NCI-H524 treated with DMSO at 0.1 percent for 48 hours (cell line): ENCODE measurements at places on chromosomes 13 and 19.

- DNase-seq: no peak
Observed at GRCh38 chr13:50783717-50784290, 59.7 kb downstream of the DLEU7 start.

GRCh38 chr13:106426909-106427308 lies 108.6 kb downstream of the EFNB2 start:
- no peak for DNase-seq

DNA sequence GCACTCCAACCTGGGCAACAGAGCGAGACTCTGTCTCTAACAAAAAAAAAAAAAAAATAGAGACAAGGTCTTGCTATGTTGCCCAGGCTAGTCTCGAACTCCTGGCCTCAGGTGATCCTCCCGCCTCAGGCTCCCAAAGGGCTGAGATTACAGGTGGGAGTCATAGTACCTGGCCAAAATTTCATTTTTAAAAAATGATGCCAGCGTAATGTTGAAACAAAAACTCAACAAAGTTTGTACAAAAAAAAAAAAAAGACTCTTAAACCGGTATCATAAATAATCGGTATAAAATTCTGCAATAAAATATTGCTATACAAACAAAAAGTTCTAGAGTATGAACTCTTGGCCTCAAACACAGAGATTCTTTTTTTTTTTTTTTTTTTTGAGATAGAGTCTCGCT lies 3.5 kb downstream of the GMFG start:
- no peak for DNase-seq

DNA sequence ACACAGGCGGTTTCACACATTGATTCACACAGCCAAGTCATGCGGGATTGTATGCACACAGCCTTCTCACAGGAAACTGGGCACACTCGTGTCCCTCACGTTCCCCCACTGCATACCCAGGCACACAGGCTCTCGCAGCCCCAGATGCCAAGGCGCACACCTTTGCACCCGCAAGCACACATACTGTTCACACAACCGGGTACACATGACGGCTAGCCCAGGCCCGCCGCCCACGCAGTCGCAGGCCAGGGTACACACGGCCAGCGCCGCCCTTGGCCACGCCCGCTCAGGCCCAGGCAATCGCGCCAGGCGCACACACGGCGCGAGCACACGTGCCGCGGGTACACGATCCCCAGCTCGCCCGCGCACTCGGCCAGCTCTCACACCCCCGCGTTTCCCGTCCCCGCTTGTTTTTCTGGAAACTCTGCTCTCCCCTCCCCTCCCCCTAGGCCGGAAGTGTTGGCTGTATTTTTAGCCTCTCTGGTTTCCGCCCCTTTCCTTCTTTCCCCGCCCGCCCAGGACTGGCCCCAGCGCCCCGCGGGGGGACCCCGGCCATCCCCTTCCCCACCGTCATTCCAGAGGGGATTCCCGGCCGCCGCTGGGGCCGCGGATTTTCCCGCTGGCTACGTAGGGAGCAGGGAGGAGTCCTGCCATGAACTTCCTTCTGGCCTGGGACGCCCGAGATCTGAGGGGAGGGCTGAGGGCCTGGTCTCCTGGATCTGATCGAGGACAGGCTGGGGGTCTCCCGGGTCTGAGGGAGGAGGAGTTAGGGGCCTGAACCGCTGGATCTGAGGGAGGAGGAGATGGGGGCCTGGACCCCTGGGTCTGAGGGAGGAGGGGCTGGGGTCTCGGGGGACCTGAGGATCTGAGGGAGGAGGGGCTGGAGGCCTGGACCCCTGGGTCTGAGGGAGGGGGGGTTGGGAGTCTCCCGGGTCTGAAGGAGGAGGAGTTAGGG lies 4.0 kb upstream of the ZFP36 start:
- DNase-seq: no peak

- no peak for DNase-seq
Observed at GRCh38 chr19:287381-287871, 3.8 kb downstream of the PLPP2 start.

DNA sequence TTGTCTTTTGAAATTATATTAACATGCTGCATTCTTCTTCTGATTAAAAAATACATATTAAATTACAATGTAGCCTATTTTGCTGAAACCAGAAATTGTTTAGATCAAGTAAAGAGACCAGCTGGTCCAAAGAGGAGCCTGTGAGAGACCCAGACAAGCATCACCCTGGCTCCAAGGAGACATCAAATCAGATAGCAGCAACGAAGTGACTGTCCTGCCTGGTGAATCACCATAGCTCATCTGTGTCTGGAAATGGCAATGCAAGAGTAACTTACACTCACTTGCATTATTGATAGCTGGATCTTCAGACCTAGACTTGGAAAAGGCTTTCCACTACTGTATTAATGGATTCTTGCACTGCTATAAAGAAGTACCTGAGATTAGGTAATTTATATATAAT lies 169.1 kb downstream of the KCTD12 start:
- no peak for DNase-seq

GRCh38 chr19:55626350-55626749 lies 2.0 kb upstream of the ZNF784 start:
- DNase-seq: no peak

- DNase-seq: no peak
Observed at GRCh38 chr19:50427997-50428425, 4.7 kb upstream of the MYBPC2 start.

- no peak for DNase-seq
Observed at GRCh38 chr13:44340508-44340907, 33.1 kb upstream of the SERP2 start.

DNA sequence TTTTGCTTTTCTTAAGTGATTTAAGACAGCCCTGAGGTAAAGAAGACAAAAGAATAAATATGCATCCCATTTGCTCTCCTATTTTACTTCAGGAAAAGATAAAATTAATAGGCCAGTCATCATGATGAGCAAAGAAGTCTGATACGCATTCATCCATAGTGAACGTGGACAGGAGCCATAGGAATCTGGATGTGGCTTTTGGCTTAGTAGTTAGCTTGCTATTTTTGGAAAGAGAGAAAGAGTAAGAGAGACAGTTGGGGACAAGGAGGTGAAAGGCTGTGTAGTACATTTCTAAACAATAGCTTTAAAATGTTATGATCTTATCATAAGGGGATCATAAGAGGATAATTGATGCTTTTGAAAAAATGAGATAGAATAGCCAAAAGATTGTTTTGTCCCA lies 545.2 kb downstream of the IRS2 start:
- DNase-seq: no peak

GRCh38 chr19:768424-768823 lies 17.5 kb downstream of the MISP start:
- DNase-seq: no peak

DNA sequence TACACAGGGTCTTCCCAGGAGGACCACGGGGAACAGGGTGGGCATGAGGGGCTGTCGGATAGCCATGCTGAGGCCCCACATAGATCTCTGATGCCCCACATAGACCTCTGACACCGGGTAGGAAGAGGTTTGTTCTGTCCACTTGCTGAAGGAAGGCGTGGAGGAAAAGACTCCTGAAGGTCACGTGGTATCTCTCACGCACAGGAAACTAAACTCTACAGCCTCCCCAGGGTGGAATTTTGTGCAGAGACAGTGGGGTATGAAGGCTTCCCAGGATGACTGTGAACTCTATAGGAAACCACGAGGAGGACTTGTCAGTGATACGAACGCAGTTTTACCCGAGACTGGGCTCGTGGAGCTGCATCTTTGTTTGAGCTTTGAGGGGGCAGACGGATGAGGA lies 2.8 kb downstream of the EVI5L start:
- no peak for DNase-seq

DNA sequence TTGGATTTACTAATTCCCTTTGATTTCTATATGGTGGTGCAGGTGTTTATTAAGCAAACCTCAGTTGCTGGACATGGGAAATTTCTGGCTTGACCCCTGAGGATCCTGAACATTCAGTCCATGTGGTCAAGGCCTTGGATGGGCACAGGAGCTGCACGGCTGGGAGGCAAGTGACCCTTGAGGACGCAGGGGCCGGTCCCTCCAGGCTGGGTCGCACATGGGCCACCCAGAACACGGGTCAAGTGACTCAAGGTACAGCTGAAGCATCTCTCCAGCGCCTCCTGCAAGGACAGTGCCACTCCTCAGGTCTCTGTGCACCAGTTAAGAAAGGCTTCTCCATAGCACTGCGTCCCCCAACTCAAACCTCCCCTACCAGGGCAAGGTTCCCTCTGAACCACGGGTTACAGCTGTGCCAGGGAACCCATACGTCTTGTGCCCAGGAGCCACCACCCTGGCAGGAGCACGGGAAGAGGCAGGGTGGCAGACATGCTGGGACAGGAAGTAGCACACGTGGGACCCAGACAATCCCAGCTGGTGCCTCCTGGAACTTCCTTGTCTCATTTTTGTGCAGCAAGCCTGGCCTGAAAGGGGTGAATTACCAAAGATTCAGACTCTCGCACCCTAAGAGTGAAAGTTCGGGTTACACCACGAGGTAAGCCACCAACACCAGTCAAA lies 93.1 kb downstream of the SPACA7 start:
- no peak for DNase-seq

DNA sequence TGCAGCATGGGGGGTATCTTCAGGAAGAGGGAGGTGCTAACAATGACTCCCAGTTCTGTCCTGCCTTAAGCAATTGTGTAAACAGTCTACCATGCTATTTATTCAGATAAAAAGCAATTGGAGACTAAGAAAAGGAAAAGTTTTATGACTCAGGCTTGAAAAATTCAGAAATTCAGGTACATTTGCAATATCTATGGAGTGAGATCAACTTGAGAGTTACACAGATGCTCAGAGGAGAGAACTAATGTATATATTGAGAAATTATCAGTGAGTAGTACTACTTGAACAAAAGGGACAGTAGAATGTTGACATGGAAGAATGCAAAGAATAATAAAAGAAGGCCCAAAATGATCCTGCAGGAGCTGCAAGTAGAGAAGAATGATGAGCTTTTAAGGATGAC lies 277.6 kb upstream of the DACH1 start:
- no peak for DNase-seq

DNA sequence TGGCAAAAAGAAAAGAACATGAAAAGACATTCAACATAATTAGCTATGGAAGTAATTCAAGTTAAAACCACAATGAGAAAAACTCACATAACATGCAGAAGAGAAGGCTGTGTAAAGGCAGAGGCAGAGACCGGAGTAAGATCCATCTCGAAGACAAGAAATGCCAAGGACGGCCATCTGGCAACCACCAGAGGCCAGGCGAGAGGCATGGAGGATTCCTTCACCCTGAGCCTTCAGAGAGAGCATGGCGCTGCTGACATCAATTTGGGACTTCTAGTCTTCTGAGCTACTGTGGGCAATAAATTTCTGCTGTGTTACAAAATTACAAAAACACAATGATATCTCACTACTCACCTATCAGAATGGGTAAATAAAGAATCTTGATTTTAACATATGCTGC lies 381.0 kb downstream of the TSHZ3 start:
- DNase-seq: no peak
